ENCODE measurements at places on chromosomes 5 and 9.

DNA sequence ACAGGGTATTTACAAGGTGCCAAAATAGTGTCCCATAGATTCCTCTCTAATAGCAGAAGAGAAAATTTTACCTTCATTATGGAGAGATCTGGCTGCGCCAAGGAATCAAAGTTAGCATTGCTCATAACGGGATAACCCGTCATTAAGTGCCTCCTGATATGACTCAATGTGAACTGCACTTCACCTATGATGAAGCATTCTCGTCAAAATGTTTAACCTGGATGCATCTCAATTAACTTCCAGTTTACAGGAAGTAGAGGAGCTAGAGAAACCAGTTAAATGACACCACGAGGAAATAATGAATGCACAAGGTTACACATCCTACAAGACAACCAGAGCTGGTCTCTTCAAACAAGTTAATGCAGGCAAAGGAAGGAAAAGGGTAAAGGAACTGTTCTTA lies 17.2 kb downstream of the FBXW11 start:
- DNase-seq: no peak

GRCh38 chr9:109893241-109893640 lies 113.2 kb downstream of the PALM2AKAP2 start:
- no peak for DNase-seq

- no peak for DNase-seq
These were observed 22.7 kb upstream of the COL5A1 start for GRCh38 chr9:134618833-134619447.

DNA sequence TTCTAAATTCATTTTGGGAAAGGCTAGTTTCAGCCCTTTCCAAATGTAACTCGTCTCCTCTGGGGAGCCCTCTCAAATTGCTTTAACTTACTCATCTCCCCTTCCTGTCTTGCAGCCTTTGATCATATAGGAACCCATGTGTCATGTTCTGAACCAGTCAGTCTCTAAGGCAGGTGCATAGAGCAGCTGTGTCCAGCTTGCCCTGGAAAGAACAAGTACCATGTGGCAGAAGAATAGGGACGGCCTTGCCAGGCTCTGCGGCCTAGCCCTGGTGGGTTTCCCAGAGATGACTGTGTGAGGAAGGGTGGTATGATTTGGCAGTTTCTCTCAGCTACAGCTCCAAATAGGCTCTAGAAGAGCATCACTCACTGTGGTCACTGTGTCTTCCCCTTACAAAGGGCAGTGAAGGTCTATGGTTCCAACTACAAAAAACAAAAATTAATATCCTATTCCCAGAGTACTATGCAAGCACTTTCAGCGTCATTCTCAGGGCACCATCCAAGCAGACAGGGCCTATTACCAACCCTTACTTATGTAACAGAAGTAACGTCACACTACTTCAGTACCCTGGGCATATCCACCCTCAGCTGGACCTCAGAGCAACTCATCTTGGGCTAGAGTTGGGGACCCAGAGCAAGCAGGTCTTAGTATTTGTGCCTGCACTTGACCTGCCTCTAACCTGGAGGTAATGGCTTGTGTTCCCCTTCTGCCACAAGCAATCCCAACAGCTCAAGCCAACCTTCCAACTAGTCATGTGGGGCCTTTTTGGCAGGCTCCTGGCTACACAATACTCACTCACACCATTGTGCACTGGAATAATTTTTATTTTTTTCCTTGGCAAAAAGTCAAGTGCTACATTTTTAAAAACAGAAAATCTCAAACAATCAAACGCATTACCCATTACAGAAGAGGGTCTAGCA lies 37.2 kb upstream of the UBAP2 start:
- DNase-seq: no peak

DNA sequence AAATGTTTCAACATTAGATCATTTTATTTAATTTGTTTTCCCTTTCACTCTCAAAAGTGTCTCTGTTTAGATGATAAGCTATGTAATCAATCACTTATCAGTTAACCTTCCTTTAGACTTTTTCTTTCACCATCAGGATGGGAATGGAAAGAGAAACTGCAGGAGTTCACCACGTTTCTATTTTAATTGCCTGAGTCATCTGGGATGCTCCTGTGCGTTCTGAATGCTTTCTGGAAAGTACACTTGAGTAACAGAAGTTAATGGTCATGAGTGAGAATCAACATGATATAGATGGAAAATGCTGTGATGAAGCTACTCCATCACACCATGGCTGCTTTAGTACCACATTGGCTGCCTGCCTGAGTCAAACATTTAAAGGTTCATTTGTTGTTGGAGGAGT lies 783.3 kb upstream of the CDH9 start:
- no peak for DNase-seq

- no peak for DNase-seq
These were observed 218.7 kb downstream of the GLIS3 start for GRCh38 chr9:4080921-4081895.

DNA sequence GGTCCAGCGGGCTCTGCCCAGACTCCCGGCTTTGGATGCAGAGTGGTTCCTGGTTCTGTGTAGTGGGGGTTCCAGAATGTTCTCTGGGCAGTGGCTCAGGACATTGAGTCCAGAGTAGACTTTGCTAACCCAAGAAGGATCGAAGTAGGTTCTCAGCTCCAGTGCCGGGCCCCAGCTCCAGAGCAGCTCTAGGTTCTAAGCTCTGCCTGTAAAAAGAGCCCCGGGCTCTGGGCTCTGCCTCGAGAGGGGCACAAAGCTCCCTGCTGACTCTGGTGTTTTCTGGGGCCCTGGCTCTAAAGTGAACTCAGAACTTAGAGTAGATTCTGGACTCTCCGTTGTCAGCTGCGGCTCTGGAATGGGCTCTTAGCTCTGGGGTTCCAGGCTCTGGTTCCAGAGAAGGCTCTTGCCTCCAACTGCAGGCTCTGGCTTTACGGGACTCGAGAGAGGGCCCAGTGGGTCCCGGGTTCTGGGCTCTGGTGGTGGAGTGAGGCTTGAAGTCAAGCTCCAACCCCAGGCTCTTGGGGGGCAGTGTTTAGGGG lies 414 bp downstream of the WDR38 start:
- no peak for DNase-seq

DNA sequence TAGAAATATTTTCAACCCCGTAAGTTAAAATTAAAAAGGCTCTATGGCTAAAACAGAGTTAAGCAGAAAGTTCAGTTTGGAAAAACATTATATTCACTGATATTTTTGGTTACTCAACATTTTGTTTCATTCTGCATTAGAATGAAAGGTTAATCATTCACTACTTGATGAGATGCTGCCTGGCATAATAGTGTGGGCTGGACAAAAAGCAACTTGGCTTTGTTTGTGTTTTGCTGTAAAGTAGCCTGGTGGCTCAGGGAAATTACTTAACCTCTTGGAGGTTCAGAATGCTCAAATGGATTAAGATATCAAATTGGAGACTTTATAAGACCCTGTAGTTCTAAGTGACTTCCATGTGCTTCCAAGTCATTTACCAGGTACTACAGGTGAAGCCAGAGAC lies 367.4 kb upstream of the TRPC7 start:
- DNase-seq: no peak

GRCh38 chr9:99169982-99170761 lies 51.6 kb downstream of the ALG2 start:
- no peak for DNase-seq

GRCh38 chr5:76544268-76544926 lies 78.8 kb downstream of the F2RL2 start:
- no peak for DNase-seq

- DNase-seq: no peak
These were observed 758.7 kb upstream of the ZNF608 start for GRCh38 chr5:125505115-125505514.

DNA sequence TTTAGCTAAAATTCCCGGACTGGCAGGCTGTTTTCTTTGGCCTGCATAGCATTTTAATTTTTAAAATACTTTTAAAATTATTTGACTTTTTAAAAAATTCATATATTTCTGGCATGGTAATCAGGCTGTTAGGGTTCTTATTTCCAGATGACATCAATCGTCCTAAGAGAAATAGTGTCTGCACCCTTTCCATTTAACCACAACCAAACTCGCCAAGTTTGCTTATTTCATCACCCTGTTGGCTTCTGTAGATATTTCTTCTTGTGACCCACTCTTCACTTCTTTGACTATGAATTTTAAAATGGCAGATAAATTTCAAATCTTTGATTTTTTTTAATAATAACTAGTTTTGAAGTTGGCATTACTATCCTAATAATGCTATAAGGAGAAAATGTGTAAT lies 675.7 kb upstream of the FTMT start:
- no peak for DNase-seq

- DNase-seq: no peak
These were observed 32.2 kb downstream of the GCNT4 start for GRCh38 chr5:75020016-75020656.

DNA sequence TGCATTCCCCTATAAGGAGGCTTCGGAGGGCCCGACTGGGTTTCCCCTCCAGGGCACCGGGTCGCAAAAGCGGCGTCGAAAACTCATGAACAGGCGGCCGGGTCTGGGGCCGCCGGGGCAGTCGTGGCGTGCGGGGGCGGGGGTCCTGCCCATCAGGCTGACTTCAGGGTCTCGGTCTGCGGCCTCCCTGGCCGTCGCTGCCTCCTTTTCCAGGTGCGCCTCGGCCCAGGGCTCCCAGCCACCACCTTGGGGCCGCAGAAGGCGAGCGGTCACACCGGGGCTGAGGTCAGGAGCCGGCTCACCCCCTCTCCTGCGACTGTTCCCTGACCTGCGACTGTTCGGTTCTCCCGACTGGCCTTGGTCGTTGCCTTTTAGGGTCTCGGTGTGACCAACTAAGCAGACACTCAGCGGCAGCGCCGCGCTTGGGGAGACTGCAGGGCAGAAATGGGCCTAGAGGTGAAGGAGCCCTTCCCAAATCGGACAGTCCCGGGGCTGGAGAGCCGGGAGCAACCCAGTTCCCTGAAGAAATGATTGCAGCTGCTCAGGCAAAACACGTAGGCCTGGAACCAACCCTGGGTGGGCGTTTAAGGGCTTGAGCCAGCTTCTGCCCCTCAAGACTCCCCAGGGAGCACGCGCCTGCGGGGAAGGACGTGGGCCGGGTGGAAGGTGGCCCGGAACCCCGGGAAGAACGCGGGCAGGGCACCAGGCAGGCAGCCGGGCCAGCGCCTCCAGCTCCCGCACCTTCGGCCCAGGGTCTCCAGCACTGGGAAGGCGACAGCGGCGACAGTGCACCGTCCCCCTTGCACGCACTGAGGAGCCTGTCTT lies 11.2 kb downstream of the IRX2 start:
- no peak for DNase-seq

GRCh38 chr5:56097055-56097454 lies 102.3 kb upstream of the IL6ST start:
- DNase-seq: no peak

- no peak for DNase-seq
These were observed 147.9 kb downstream of the MSX2 start for GRCh38 chr5:174872271-174872670.

Measured in NCI-H2107 (cell line).